Stimulated activated CD8-positive, alpha-beta memory T cell treated with anti-CD3 and anti-CD28 coated beads, Interleukin-12 subunit alpha, Interleukin-12 subunit beta, amount 100 ng/mL, for 4 hours (primary cell): ENCODE measurements at places on chromosomes 3 and 15.

DNA sequence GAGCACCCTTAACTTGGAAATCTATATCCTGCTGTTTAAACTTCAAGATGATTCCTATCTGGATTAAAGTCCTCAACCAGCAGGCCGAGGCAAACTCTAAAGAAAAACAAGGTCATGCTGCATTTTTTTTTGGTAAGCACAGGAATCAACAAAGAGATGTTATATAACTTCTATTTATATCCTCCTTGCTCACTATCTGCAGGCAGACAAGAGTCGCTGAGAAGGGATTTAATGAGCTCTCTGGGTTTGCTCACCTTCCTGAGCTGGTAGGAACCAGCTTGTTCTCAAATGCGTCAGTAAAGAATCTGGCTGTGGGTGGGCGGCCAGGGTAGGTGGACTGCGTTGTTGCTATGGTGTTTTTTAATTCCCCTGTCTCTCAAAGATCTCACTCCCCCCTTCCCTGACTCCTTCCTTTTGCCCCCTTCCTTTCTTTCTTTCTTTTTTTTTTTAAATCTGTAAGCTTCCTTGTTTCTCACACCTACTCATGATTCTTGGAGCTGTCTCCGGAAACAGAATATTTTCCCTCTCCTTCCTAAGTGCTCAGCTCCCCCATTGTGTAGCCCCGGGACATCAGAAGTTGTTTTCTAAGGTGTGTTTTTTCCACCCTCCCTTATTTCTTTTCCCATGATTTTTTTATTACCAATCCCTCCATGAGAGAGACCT is 228.8 kb upstream of the BHLHE40 start:
- no peak for DNase-seq

DNA sequence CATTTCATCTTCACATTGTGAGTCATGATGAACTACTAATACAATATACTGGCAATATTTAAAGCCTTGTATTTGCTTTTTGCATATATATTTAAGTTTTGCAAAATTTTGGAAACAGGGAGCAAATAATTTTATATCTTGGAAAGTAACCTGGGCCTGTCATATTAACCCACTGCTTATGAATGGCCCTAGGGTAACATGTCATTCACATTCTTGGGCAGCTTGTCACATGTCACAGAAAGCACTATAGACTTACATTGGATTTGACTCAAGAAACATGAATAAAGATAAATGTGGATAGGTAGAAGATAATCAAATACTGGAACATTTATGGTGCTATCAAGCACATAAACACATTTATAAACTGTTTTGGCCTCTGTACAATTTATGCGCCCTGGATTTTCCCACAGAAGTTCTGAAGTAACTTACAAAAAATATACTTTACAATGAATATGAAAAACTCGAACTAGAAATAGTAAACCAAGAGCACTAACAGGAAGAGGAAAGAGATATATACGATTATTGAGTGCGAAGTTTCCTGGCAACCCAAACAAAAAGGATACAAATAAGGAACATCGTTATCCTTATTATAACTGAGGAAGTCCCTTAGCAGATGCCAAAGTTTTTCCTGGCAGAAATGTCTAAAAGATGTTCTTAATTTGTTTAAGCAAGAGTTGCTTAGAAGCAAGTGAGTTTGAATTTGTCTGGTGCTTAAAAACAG is 257.2 kb downstream of the RBMS3 start:
- no peak for DNase-seq

- DNase-seq, result no peak
Observed at GRCh38 chr15:35195031-35195430, 109.9 kb upstream of the NANOGP8 start.

DNA sequence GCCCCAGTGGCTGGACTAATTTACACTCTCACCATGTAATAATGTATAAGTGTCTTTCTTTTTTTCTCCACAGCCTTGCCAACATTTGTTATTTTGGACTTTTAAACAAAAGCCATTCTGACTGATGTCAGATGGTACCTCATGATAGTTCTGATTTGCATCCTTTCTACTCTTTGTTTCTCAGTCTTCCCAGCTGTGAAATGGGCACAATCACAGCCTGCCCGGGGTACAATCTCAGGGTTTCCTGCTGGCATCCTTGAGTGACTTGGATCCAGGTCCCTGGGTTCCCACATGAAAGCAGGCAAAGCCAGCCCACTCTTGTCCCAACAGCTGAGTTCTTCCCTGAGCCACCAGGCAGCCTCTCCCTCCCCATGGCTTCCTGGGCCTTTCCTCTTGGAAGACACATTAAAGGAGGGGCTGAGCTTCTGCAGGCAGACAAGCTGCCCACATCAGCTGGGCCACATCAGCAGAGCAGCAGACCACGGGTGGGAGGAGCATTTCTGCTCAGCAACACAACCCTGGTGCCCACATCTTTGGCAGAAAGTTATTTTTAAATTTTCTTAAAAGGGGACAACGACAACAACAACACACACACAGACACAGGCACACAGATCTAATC is 82.0 kb downstream of the MYLK start:
- no peak for DNase-seq

DNA sequence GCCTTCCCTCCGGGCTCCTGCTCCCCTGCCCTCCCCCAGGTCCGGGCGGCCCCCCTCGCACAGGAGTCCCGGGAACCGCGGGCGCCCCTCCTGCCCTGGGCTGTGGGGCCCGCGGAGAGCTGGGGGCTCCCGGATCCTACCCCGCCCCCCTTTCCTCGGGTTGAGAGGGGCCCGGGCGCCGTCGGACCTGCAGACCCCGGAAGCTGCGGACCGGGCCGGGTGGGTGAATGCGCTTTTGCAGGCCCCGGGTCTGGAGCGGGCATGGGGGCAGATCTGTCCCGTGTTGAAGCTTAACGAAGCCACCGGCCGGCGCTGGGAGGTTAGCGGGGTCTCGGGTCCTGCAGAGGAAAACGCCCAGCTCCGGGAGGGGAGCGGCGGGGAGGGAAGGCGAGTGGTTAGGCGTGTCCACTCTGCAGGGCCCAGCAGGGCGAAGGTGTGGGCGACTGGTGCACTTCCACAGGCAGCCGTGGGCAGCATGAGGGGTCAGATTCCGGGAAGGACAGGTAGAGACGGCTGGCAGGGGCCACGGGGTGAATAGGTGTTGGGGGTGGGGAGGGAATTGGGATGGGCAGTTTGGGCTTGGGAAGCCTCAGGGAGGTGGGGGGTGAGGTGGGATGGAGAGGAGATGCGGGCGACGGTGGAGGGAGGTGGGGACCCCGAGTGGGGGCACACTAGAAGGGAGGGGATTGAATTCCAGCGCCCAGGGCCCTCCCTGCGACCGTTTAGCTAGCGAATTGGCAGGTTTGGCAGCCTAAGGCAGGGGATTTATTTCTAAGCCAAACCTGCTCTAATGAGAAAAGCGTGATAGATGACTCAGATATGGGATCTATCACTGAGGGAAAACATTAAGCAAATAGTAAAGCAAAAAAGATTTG is 635 bp downstream of the CD276 start:
- DNase-seq, result no peak
